ENCODE measurements at places on chromosomes 4 and X.

GRCh38 chr4:100189820-100190642, at the start of gene DDIT4L:
DDIT4L (minus strand) TSS chr4:100190468; CDS start chr4:100189983, 485 bp downstream.
- no peak for DNase-seq

- no peak for DNase-seq
These were observed 14.6 kb downstream of the SH3RF1 start for GRCh38 chr4:169256101-169256612.

GRCh38 chr4:112889619-112890527, 159.6 kb upstream of the ANK2 start:
- no peak for DNase-seq

GRCh38 chr4:56123051-56123450, 174.3 kb downstream of the CEP135 start:
- no peak for DNase-seq

GRCh38 chr4:136918772-136919171, 613.5 kb downstream of the PCDH18 start:
- DNase-seq = no peak

DNA sequence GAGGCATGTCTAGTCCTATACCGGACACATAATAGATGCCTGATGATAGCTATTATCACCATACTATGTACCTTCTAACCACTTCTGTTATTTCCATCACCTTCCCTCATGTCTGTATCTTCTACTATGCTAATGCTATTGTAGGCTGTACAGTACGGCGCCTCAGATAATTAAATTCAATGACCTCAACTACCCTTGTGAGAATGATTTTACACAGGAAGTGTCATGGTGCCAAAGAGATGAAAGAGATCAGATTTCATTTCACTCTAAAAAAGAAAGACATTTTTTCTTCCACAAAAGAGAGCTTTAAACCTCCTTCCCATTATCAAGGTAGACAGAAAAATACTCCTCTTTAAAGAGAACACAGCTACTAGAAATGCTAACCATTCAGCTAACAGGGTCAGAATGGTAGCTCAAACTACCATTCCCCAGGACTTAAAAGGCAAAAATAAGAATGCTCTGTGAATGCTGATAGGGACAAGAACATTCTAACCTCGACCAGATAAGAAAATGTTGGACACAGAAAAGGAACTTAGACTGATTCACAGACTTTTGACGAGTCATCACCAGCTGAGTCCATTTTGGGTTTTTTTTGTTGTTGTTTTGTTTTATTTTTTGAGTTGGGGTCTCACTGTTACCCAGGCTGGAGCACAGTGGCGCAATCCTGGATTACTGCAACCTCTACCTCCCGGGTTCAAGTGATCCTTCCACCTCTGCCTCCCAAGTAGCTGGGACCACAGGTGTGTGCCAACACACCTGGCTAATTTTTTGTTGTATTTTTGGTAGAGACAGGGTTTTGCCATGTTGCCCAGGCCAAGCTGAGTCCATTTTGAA, 99.2 kb upstream of the RAPGEF2 start:
- DNase-seq = no peak

DNA sequence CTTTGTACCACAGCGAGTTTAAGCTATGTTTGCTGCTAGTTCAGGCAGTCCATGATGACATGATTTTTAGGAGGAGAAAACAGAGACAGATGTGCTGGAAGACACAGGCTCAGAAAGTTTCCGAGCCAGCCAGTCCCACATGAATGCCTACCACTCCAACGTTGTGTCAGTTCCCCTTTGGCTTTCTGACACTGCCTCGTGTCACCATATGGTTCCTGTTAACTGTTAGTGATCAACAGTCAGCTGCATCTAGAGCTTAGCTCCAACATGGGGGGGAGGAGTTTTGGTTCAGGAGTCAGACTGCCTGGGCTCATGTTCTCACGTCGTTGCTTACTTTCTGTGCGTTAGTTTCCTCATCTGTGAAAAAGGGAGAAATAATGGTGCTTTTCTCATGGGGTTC, 343.7 kb downstream of the MID1IP1 start:
- DNase-seq = no peak

DNA sequence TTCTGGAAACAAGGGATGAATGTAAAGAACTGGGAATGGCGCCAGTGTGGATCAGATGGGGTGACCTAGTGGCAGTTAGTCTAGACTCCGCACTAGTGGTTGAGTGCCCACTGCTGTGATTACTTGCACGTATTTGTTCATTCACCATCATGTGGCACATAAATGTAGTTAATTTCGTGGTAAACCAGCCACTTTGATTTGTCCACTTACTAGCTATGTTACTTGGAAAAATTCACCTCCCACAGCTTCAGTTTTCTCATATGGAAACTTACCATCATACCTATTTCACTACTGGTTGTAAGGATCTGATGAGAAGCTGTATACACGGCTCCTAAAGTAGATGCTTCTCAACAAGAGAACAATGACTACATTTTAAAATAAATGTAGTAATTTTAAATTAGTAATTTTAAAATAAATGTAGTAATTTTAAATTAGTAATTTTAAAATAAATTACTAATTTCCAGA, 394 bp upstream of the DYNLT3 start:
- no peak for DNase-seq

- no peak for DNase-seq
These were observed 15.5 kb downstream of the AFAP1 start for GRCh38 chr4:7924163-7924562.

- no peak for DNase-seq
These were observed 25.7 kb upstream of the SHISA3 start for GRCh38 chr4:42371305-42372252.

- no peak for DNase-seq
These were observed 644.1 kb upstream of the PITX2 start for GRCh38 chr4:111266937-111267336.

DNA sequence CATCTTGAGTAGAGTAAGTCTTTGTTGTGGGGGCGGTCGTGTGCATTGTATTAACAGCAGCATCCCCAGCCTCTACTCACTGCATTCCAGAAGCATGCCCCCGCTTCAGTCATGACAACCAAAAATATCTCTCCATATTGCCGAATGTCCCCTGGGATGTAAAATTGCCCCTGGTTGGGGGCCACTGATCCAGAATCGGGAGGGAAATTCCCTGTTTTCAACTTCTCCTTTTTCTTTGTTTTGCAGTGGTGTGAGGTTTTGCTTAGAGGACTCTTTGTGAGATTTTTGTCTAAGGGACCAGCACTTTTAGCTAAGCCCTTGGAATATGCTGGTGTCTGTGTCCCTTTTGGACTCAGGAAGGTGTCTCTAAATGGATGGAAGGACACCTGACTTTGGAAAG, 3.0 kb upstream of the IL13RA1 start:
- no peak for DNase-seq

DNA sequence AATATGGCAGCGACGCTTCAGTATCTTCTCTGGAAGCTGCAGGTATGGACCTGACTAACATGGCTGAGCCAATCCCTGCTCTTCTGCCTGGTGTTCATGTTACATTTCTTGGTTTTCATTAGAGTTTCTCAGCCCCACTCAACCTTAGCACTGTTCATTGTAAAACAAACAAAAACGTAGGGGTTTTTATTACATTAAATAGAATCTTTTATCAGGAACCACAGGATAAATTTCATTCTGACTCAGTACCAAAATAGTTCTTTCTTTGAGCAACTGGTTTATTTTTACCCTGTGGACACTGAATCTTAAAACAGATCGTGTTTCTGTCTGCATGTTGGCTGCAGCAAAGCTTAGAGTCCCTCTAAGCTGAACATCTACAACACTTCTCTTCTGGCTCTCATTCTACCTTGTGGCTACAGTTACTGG, 27.1 kb downstream of the FHIP1A start:
- DNase-seq = no peak

DNA sequence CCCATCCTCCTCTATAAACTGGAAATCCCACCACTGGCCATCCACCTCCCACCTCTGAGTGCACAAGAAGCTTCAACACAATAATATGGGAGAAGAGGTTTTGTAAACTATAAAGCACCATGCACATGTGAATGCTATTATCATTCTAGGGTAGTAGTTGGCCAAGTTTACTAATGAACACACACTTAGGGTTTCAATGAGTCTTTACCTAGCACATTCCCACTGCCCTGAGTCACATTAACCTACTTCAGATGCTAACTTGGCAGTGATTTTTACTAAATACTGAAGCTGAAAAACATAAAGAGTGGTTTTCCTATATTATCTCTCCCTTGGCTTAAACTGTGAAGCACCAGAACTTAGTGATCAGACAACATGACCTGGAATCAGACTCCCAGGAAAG, 93.9 kb downstream of the SH3KBP1 start:
- no peak for DNase-seq

DNA sequence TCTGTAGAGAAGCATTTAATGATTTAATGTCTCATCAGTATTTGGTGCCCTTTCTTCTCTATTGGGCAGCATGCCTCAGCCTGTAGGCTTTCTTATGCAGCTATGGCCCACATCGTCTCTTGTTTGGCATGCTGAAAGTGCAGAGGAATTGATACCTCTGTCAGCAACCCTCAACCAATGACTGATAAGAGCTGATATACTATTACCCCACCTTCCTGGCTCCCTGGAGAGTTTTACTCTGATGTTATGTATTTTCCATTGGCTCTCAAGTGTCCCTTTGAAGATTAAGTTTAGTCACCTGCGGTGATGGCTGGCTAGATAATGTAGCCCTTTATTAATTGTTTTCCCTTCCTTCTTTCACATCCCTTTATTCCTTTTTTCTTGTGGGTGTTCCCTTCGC, 41.2 kb upstream of the PDHA2 start:
- no peak for DNase-seq

DNA sequence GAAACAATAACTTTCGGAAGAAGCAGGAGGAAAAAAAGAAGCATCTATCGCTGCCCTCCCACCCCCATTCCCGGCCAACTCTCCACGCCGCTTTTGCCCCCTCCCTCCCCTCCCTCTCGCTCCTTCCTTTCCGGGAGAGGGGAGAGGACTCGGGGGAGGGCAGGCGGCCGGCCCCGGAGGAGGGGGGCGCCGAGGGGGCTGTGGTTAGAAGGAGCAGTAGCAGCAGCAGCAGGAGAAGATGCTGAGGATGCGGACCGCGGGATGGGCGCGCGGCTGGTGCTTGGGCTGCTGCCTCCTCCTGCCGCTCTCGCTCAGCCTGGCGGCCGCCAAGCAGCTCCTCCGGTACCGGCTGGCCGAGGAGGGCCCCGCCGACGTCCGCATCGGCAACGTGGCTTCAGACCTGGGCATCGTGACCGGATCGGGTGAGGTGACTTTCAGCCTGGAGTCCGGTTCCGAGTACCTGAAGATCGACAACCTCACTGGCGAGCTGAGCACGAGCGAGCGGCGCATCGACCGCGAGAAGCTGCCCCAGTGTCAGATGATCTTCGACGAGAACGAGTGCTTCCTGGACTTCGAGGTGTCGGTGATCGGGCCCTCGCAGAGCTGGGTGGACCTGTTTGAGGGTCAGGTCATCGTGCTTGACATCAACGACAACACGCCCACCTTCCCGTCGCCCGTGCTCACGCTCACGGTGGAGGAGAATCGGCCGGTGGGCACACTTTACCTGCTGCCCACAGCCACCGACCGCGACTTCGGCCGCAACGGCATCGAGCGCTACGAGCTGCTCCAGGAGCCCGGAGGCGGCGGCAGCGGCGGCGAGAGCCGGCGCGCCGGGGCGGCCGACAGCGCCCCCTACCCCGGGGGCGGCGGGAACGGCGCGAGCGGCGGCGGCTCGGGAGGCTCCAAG, 1.3 kb downstream of the PCDH7 start:
- DNase-seq = no peak

- DNase-seq = no peak
These were observed 57.3 kb downstream of the CYTL1 start for GRCh38 chr4:4961936-4962335.

- DNase-seq = no peak
These were observed 41.7 kb downstream of the FGFRL1 start for GRCh38 chr4:1053080-1053661.

- DNase-seq = peak; percentile 46
These were observed 3.4 kb upstream of the USP53 start for GRCh38 chr4:119209077-119209476.

DNA sequence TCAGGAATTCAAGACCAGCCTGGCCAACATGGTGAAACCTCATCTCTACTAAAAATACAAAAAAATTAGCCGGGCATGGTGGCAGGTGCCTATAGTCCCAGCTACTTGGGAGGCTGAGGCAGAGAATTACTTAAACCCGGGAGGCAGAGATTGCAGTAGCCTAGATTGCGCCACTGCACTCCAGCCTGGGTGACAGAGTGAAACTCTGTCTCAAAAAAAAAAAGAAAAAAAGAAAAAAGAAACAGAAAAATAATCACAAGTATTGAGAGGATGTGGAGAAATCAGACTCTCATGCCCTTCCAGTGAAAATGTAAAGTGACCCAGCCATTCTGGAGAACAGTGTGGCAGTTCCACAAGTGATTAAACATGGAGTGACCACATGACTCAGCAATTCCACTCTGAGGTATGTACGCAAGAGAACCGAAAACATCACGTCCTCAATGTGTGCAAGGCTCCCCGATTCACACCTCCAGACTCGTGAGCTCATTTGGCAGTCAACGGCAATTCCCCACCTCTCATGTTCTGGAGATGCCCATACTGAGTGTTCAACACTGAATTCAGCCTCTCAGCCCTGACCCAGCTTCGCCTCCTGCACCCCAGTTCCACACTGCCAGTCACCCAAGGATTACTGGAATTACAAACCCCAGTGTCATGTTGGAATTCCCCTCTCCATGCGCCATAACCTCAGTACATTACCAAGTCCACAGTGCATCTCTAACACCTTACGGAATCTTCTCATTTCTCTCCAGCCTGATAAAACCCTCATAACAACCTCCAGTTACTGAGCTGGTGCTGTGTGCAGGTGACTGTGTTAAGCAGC, 21.1 kb downstream of the ACOX3 start:
- no peak for DNase-seq

DNA sequence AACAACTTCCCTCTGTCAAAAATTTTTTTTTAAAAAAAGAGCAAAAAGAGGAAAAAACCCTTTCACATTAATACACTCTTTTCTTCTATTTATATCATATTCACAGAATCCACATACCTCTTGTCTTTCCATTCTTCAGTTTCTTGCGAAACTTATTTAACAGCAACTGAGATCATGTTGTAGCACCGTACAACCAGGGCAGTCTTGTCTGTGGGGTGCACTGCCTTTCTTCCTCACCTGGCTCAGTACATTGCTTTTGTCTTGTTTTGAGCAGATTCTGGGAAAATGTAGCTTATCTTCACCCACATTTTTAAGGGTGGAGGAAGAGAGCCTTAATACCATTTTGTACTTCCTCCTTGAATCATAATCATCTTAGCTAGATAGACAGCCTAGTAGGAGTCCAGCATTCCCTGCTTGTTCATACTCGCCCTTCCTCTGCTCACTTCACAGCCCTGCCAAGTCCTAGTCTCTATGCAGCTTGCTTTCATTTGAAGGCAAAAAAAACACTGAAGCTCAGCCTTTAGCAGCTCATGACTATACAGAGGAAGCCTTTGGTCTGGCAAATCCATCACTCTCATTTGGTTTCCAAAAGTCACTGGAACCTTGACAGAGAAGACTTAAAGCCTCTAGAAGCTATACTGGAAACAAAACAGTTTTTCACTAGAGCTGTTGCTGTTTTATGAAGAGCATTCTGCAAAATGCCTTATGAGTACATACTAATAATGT, 140.6 kb upstream of the BANK1 start:
- no peak for DNase-seq

DNA sequence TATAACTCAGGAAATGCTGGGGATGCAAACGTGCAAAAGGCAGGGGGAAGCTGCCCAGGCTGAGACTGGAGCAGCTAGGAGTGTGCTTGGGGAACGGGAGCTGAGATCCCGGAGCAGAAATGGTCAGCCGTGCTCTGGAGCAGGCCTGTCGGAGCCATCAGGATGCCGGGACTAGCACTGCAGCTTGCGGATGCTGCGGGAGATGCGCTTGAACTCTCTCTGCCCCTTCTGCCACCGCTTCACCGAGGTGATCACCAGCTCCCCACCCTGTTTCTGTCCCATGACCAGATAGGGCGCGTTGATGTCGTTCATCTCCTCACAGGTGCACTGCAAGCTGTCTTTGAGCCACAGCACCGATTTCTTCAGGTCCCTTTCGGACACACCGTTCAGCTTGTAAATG, 7.6 kb downstream of the SFRP2 start:
- DNase-seq = no peak
